Thymus (tissue), 14 donors: ENCODE measurements at places on chromosomes 7 and 10. TPM values are rescaled to one million over a fixed set of nuclear protein-coding genes. Genes with fewer than 3 reads are reported as not detected.

DNA sequence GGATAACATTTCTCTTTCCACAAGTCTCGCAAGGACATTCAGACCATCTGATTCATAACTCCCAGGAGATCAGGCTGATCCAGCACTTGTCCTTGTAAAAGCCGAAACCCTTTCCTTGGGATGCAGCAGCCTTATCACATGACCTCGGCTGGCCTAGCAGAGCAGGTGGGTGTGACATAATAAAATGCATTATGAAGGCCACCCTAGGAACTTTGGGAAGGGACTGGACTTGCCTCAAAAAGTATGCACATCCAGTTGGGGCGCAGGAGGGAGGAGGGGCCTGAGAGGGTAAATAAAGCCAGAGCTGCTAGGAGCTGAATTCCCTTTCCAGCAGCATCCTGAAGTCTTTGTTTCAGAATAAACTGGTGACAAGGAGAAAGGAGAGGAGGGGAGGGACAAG, 260.8 kb downstream of the SNX13 start:
- no peak for DNase-seq

GRCh38 chr10:42112331-42113157, 525.8 kb downstream of the ZNF33B start:
- DNase-seq, result no peak

DNA sequence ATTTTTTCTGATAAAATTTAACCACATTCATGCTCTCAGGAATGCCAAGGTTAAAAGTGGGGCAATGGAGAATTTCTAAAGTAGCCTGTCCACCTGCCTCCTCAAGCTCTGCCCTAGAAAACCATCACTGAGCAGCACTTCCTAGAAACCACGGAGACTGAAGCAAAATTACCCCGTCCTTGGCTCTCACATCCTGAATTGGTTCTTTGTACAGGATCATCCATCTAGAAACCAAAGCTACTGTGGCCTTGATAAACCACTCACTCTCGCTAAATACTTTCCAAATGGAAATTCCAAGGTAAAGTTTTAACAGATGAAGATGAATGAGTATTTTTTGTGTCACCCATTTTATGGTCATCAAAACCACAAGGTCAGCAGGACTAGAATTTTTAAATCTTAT, 96.6 kb downstream of the AVL9 start:
- DNase-seq, result no peak

DNA sequence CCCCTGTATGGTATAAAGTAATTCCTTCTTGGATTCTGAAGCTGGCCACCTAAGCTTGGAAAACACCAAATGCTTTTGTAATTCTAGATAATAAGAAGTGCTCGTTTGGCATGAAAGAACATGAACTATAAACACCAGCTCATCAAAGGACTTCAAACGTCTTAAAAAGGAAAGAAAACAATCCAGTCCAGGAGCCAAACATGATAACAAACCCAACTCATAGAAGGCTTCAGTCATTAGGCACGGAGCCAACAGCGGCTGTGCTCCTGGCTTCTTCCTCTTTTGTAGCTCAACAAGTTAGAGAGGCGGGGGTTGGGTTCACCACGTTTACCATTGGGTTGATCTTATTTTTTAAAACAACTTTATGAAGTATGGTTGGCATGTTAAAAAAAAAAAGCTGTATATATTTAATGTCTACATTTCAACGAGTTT, 56.4 kb upstream of the ECHDC3 start:
- no peak for DNase-seq

- no peak for DNase-seq
Measured at GRCh38 chr7:135169964-135170273, 588 bp downstream of the CYREN start.

GRCh38 chr10:75403939-75404814, 2.6 kb upstream of the ZNF503 start:
- DNase-seq, result no peak

DNA sequence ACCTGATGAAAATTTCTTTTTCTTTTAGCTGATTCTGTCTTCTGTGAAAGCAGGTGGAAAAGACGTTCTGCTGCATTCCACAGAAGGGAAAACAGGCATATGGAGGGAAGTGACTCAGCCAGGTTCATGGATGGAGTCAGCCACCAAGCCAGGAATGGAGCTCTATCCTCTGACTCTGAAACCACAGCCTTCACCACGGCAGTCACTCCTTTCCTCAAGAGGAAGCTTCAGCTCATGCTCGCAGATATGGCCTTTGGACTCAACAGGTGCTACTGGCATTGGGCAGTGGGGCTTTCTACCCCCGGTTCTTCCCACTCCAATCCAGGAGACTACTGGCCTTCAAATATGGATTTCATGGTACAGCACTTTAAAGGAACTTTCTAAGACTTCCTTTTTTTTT, 11.5 kb upstream of the PLAU start:
- DNase-seq, result no peak

DNA sequence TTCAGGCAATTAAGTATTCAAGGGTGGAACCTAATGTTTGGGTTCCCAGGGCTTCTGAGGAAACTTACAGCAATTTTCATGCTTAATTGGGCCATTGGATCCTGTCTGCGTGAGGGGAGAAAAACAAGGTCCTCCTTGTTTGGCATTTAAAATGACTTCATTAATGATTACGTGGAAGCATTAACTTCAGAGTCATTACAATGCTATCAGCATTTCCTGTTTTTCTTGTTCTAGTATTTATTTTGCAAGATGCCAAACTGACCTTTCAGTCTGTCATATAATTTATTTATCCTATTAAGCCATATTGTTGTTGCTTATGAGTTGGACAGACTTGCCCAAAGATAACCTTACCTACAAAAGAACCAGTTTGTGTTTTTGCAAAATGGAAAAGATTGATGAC, 324.1 kb upstream of the LRRN3 start:
- no peak for DNase-seq

DNA sequence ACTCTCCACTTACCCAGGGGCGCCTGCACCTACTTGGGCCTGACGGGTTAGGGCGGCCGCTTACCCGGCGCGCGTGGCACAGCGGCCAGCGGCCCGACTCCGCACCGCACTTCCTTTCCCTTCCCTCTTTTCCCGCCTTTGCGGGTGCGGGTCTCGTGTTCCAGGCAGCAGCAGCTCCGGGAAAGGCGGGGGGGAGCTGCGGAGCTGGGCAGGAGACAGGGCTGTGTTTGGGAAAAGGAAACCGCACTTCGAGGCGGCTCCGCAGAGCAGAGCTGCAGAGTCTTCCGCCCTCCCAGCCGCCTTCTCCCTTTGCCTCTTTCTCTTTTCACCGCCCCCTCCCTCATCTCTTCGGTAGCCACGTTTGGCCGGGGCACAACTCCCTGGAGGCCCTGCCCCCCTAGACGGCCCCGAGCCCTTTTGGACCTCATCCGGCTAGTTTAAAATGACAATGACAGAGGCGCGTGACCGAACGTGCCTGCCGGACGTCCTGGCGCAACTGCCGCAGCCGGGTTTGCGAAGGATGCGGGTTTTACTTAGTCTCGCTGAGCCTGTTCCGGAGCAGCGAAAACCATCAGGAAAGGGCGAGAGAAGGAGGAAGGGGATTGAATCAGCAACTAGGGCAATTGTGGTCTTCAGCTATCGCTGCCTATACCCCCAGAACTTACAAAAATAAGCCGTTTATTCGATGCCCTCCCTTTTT, 7.9 kb upstream of the PAX2 start:
- no peak for DNase-seq

GRCh38 chr10:372566-372965, 237.3 kb downstream of the ZMYND11 start:
- DNase-seq, result no peak

GRCh38 chr10:95784279-95784913, 28.4 kb downstream of the ENTPD1 start:
- DNase-seq, result no peak

CELF2 gene
- 48.1 TPM for polyA plus RNA-seq

TUBAL3 gene
- polyA plus RNA-seq, result 0.46 TPM

RHEB gene
- polyA plus RNA-seq, result 115 TPM
